GM23248 (cell line): ENCODE measurements at places on chromosomes 2 and 18. TPM values are rescaled to one million over a fixed set of nuclear protein-coding genes. Genes with fewer than 3 reads are reported as not detected.

- no peaks in the 10 kb centered on the region for H3K36me3 ChIP-seq
- no peak for DNase-seq
- H3K27me3 ChIP-seq: no peaks in the 10 kb centered on the region
- no peak overlapping the region for H3K4me3 ChIP-seq
- H3K4me1 ChIP-seq: peaks cover 24% of the 10 kb centered on the region
Observed at GRCh38 chr2:182224669-182225068, 202.2 kb downstream of the PDE1A start.

DNA sequence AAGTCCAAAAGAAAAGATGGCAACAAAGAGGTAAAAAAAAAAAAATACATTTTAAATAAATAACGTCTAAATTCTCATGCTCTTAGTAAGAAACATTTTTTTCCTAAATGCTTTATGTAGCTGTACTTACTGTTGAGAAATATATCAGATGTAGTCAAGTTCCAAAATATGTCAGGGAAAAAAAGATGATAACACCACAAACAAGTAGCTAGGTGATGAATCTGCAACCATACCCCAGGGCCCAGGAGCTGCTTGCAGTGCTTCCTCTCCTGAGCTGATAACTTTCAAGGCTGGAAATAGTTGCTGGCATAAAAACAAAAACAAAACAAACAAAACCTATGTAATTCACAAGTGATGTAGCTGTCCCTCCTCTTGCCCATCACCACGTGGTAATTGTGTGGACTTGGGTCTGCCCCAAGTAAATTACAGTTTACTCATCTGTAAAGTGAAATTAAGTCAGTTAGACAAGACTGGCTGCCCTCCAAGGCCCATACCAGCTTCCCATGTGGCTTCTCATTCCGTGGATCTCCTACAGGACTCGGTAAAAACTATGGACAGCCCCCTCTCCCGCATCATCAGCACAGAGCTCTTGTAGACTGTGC lies 82.6 kb downstream of the SP100 start:
- no peaks in the 10 kb centered on the region for H3K4me1 ChIP-seq
- H3K27me3 ChIP-seq: no peaks in the 10 kb centered on the region
- no peak overlapping the region for H3K4me3 ChIP-seq
- DNase-seq: no peak
- peaks cover 38% of the 10 kb centered on the region for H3K36me3 ChIP-seq

DNA sequence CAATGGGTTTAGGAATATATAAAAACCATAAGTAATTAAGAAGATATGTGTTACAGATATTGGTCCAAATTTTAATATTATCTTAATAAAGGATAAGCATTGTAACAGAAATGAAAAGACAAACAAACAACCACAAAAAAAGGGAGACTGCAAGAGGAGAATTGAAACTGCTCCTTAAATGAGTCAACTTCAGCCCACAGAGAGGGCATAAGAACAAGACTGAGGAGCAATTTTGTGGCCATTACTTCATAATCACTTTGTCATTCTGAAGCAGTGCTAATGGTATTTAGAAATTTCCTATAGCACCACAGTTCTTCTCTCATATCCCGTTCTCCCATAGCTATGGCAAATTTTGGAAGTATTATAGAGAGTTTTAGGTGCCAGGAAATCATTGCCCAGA lies 193.2 kb upstream of the HNMT start:
- H3K27ac ChIP-seq: no peak overlapping the region
- no peak for DNase-seq
- no peaks in the 10 kb centered on the region for H3K4me1 ChIP-seq
- no peak overlapping the region for H3K4me3 ChIP-seq

DSG4 gene
- not detected in 2 replicates for total RNA-seq

GRCh38 chr2:42762823-42763804 lies 821 bp downstream of the OXER1 start:
- no peak for DNase-seq
- H3K4me3 ChIP-seq: no peak overlapping the region
- no peak overlapping the region for H3K27ac ChIP-seq
- H3K36me3 ChIP-seq: no peaks in the 10 kb centered on the region
- no peaks in the 10 kb centered on the region for H3K4me1 ChIP-seq

DNA sequence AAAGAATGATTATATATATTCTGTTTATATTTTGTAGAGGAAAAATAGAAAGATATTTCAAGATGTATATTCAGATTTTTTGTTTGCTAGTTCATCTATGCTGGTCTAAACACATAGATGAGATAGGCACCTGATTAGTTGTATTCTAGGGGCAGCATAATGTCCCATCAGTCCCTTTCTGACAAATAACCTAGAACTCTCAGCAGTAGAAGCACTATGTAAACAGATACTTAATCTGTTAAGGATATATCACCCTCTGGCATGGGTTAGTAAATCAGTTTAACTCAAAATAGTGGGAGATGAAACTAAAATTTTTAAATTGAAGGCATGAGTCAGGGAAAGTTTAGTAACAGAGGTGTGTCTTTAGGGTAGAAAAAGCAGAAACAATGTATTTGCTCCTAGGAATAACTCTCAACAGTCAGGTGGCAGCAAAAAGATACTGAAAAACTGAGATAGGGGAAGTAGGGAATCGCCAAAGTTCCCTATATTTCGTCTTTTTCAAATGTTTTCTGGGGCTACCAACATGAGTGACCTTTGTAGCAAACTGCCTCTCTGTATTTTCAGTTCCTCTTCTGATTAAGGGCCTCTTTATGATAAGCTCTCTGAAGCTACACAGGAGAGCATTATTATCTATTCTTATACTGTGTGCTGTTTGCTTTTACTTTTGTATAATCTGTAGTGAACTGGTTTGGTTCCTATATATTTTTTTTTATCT lies 5.7 kb downstream of the PPP1R1C start:
- no peak for DNase-seq
- H3K27ac ChIP-seq: no peak overlapping the region
- no peaks in the 10 kb centered on the region for H3K4me1 ChIP-seq
- H3K36me3 ChIP-seq: no peaks in the 10 kb centered on the region
- no peaks in the 10 kb centered on the region for H3K27me3 ChIP-seq
- no peak overlapping the region for H3K4me3 ChIP-seq
